GM23248 (cell line): ENCODE measurements at places on chromosomes 1 and 21. TPM values are rescaled to one million over a fixed set of nuclear protein-coding genes. Genes with fewer than 3 reads are reported as not detected.

Gene SMCP
- not detected in 2 replicates for total RNA-seq

DNA sequence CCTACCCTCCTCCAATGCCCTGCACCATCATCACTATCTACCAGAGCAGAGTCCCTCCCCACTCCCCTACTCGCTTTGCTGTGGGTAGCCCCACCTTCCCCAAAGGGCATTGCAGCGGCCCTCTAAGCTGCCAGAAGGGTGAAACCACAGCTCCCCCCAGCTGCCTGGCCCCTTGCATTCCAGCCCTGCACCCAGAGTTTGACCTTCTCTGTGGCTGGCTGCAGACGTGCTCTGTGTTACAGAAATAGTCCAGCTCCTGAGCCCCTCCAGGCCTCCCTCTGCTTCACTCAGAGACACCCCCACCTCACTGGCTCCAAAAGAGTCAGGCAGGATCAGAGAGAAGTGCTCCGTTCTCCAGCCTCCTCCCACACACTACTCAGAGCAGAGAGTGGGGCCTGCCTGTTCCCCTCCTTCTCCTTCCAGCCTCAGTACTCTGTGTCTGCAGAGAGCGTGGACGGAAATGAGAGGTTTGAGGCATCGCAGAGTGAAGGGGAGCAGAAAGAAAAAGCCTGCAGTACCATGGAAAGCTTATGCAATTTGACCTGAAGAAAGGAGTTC is 63.2 kb downstream of the PLEKHA6 start:
- peak; percentile 65 for DNase-seq

- no peak for DNase-seq
These were observed 345.7 kb upstream of the RUNX1 start for GRCh38 chr21:35394634-35395369.

- no peak for DNase-seq
These were observed 239.8 kb downstream of the TRABD2B start for GRCh38 chr1:47757226-47757975.

DNA sequence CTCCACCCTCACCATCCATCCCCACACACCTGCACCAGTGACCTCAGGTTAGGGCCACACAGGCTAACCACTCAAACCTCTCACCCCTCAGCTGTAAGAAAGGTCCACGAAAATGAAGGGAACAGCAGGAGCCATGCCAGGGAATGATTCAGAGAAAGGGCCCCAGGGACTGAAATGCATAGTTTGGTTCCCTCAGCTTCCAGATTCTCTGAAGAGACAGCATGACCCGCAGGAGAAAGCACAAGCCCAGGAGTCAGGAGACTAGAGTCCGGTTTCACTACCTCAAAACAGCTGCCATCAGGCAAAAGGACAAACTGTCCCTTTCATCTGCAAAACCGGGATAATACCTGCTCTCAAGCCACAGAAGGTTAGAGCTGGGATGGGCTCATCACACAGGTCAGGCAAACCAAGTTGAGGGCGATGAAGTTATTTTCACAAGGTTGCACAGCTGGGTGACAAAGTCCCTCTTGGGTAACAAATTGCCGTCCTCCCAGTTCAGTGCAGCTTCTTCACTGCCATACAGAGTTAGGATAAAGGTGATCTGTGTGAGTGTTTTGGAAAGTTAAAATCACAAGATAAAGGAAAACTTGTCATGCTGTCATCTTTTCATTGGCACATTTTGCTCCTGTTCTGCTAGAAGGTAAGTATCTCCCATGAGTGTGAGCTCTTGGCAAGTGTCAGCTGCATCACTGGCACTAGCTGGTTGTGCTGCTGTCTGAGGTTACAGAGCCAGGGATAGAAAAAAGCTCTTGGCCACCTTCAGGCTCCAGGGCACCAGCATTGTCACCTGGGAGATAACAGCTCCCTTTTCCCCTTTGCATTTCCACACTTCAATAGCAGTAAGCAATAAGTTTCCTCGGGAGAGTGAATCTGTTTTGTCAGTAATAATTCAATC is 120.4 kb downstream of the KCNH1 start:
- peak; percentile 26 for DNase-seq
